ENCODE measurements at places on chromosomes 3 and 15.
A peak's percentile ranks its signal among the peaks of the same experiment; 100 is the strongest.

DNA sequence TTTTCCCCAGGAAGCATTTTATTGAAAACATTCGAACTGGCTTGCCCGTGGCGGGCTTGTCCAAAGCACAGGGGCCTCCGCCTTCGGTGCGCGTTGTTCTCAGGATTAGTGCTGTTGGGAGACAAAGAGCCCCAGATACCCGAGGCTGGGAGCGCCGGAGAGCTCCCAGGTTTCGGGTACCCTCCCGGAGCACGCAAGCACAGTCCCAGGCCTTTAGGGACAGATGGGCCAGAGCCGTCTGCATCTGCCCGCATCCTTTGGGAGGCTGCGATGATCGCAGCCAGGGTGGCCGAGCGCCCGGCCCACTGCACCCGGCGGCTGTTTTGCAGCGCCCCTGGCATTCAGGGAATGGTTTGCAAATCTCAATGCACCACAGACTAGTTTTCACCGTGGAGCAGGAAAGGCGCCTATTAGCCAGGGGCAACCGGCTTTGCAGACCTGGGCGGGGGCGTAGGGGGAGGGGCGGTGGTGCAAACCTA is 5.0 kb upstream of the FEZF2 start:
- no peak for DNase-seq

DNA sequence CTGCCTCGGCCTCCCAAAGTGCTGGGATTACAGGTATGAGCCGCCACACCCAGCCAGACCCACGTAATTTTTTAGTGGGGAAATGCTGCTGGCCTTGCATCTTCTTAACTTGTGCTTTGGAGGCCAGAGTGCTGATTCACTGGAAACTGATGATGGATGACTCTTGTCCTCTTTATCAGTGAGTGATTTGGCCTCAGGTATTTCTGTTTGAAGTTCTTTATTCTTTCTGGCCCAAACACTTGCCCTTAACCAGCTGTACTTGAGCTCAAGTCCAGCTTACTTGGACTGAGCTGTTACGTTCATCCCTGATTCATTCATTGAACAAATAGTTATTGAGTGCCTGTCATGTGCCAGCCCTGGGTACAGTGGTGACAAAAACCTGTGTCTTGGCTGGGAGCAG is 4.2 kb downstream of the PTPN23 start:
- DNase-seq, result no peak

DNA sequence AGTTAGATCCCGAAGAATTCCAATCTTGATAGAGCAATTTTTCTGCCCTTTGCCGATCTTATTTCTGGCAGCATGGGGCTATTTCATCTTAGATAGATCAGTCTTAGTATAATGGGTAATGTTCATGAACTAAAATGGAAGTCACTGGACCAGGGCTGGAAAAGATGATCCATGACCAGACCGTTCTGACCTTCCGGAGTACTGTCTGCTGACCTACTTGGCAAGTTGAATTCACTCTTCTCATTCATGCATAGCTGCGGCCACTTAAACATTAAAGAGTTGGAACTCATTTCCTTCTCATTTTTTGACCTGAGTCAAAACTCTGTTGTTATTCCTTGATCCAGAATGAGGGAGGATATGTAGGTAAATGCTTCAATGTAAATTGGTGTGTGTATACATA is 32.5 kb downstream of the GMNC start:
- DNase-seq, result no peak

- DNase-seq, result peak; percentile 24
Measured at GRCh38 chr15:88621789-88622604, 857 bp downstream of the AEN start.

DNA sequence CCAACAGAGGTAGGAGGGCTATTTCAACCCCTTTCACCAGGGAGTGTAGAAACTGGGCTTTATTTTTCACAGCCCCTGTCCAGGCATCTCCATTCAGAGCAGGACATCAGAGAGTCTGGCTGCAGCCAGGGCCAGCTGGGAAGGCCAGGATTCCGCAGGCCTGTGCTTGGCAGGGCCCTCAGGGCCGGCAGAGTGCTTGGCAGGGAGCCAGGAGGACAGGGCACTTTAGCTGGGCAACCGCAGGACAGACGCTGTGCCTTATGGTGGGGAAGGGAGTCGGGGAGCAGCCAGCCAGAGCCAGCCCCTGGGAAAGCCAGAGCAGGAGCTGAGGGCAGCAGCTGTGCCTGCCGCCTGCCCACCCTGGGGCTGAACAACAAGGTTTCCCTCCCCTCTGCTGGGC is 34.5 kb upstream of the IQCF6 start:
- DNase-seq, result no peak

GRCh38 chr3:125011941-125012340 is 43.9 kb downstream of the HEG1 start:
- no peak for DNase-seq
